ENCODE measurements at places on chromosomes 7 and 10. TPM values are rescaled to one million over a fixed set of nuclear protein-coding genes. Genes with fewer than 3 reads are reported as not detected.

The CTAGE6 gene
- 0.27 TPM for polyA plus RNA-seq

The SUFU gene
- 4.3 TPM for polyA plus RNA-seq

The SNX10 gene
- 15.9 TPM for polyA plus RNA-seq

The GATA3 gene
- polyA plus RNA-seq: 17.5 TPM

The PTPRZ1 gene
- polyA plus RNA-seq: 1.0 TPM

The ICA1 gene
- 18.5 TPM for polyA plus RNA-seq

The ZFAND2A gene
- polyA plus RNA-seq: 34.9 TPM

The GRM3 gene
- polyA plus RNA-seq: 0.07 TPM

The SPAM1 gene
- polyA plus RNA-seq: 0.02 TPM

The C7orf57 gene
- 0.18 TPM for polyA plus RNA-seq

The AGR2 gene
- polyA plus RNA-seq: 4.5 TPM

The PTPN12 gene
- polyA plus RNA-seq: 79.1 TPM

The TBRG4 gene
- 54.2 TPM for polyA plus RNA-seq

The ASB15 gene
- 0.05 TPM for polyA plus RNA-seq

The POU6F2 gene
- polyA plus RNA-seq: 0.07 TPM

The FXYD4 gene
- 0.59 TPM for polyA plus RNA-seq

The TMEM270 gene
- 0.46 TPM for polyA plus RNA-seq

The HMX2 gene
- polyA plus RNA-seq: 0.25 TPM

The CCL26 gene
- polyA plus RNA-seq: 3.1 TPM
